Psoas muscle (tissue), 8 donors: ENCODE measurements at places on chromosomes 16 and 17. TPM values are rescaled to one million over a fixed set of nuclear protein-coding genes. Genes with fewer than 3 reads are reported as not detected.

GRCh38 chr16:69315486-69316311 lies 4.5 kb downstream of the VPS4A start:
- no peak for DNase-seq

GRCh38 chr16:54026456-54026855 lies 260.1 kb downstream of the IRX3 start:
- DNase-seq = no peak

GRCh38 chr17:31918701-31919128 lies 17.2 kb upstream of the UTP6 start:
- no peak for DNase-seq

Gene C17orf100
- 0.63 TPM for total RNA-seq

DNA sequence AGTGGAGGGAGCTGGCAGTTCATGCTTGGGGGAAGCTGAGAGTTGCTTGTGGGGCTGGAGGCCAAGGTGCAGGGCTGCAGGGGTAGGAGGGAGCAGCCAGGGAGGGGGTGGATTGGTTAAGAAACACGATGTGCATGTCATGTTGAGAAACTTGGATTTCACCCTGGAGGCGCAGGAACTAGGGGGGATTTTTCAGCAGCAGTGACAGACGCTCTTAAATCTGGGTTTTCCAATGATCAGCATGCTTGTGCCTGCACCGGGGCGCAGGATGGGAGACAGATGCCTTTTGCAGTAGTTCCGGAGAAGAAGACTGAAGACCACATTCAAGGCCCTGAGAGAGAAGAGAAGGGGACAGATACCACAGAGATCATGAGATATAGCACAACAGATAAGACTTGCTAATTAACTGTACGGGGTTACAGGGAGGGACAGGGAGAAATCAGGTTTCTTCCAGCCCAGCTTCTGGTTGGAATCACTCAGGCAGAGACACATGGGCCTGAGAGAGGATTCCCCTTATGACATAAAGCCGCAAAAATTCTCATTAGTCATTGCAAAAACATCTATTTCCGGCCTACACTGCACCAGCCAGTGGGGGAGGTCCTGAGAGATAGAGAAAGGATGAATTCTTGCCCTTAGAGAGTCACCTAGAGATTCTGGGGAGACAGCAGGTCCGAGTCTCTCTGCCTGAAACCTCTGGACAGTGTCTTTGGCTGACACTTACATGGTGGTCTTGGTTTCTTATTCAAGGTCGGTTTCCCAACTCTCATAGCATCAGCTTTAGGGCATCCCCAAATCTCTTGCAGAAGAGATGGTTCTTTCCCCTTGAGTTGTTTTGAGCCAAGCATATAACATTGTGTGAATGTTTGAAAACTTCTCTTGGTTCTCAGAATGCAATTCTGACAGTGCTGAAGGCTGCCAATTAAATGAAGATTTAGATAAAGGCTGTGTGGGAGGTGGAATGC lies 27.1 kb downstream of the CDH13 start:
- no peak for DNase-seq

Gene MAF
- 40.4 TPM for total RNA-seq

Gene CNEP1R1
- total RNA-seq = 10.9 TPM

Gene CDH3
- total RNA-seq = not detected

Gene BOLA2B
- total RNA-seq = 54.4 TPM

Gene QPRT
- 9.9 TPM for total RNA-seq

Gene LDHD
- total RNA-seq = 66.6 TPM

GRCh38 chr16:53937161-53937880 lies 233.4 kb downstream of the FTO start:
- DNase-seq = no peak

DNA sequence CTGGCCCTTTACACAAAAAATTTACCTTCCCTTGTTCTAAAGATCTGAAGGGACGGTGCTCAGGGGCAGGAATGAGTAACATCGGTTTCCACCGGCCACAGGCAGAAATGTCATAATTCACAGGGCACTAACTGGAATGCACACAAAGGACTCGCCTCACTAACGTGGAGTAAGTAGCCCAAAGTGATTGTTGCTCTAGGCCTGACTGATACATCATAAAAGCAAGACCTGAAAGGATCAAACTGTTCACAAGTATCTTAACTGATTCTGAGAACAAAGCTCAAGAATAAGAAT lies 8.9 kb upstream of the TCF25 start:
- DNase-seq = no peak

DNA sequence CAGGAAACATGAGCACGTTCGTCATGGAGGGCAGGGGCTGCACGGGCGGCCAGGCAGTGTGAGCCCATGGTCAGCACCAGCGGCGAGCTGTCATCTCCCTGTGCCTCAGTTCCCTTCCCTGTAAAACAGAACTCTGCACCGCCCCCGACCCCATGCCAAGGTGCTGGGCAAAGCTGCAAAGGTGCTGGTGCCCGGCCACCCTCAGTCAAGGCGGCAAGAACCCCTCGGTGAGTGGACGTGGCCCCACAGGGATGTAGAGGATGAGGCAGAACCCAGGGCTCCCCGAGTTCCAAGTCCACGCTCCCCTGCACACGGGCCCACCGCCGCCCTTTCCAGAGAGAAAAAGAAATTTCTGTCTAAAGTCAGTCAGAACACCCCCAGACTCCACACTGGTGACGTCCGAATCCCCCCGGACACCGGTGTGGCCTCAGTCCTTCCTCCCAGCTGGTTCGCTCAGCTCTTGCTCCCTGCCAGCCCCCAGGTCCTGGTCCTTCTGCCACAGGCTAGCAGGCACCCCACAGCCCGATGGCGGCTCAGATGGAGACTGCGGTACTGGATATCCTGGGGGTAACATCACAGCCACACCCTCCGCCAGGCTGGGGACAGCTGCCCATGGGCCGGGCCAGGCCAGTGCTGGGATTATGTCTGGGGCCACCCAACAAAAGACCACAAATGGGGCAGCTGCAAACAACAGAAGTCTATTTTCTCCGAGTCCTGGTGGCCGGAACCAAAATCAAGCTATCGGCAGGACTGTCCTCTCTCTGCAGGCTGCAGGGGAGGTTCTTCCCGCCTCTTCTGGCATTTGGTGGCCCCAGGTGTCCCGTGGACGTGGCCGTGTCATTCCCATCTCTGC lies 14.4 kb upstream of the BAHCC1 start:
- DNase-seq = no peak

- DNase-seq = no peak
These were observed 142.7 kb upstream of the C17orf78 start for GRCh38 chr17:37233036-37233435.

- no peak for DNase-seq
These were observed 8.4 kb downstream of the ARL2BP start for GRCh38 chr16:57253466-57253865.

DNA sequence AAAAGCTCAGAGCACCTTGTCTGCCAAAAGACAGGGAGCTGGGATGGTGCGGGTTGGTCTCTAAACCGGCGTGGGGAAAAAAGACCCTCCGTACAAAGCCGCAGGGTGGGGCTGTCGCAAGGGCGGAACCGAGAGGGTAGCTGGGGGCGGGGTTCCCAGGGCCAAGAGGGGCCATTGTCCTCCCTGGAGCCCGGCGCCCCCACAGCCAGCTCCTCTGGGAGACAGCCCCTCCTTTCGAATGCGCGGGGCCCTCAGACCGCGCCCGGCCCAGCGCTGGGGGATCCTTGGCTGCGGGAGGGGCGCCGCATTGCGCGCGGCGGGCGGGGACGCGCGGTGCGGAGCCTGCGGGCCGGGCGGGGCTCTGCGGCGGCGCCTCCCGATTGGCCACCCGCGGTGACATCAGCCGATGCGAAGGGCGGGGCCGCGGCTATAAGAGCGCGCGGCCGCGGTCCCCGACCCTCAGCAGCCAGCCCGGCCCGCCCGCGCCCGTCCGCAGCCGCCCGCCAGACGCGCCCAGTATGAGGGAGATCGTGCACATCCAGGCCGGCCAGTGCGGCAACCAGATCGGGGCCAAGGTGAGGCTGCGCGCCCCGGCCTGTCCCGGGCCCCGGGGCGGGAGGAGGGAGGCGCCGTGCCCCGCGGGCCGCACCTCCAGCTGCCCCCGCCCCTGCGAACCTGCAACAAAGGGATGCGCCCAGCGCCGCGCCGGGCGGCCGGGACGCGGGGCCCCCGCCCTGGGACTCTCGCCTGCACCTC lies at the start of gene TUBB3:
Gene TUBB3 (plus strand): TSS at position 459 of the 756 bp plus-strand sequence. CDS start 60 bp downstream, at position 519.
- no peak for DNase-seq

- no peak for DNase-seq
These were observed 175.9 kb downstream of the SPECC1 start for GRCh38 chr17:20184977-20185619.
